ENCODE measurements at places on chromosomes 5 and 9. TPM values are rescaled to one million over a fixed set of nuclear protein-coding genes. Genes with fewer than 3 reads are reported as not detected.

- no peak for DNase-seq
Measured at GRCh38 chr5:16687898-16688297, 71.1 kb upstream of the RETREG1 start.

DNA sequence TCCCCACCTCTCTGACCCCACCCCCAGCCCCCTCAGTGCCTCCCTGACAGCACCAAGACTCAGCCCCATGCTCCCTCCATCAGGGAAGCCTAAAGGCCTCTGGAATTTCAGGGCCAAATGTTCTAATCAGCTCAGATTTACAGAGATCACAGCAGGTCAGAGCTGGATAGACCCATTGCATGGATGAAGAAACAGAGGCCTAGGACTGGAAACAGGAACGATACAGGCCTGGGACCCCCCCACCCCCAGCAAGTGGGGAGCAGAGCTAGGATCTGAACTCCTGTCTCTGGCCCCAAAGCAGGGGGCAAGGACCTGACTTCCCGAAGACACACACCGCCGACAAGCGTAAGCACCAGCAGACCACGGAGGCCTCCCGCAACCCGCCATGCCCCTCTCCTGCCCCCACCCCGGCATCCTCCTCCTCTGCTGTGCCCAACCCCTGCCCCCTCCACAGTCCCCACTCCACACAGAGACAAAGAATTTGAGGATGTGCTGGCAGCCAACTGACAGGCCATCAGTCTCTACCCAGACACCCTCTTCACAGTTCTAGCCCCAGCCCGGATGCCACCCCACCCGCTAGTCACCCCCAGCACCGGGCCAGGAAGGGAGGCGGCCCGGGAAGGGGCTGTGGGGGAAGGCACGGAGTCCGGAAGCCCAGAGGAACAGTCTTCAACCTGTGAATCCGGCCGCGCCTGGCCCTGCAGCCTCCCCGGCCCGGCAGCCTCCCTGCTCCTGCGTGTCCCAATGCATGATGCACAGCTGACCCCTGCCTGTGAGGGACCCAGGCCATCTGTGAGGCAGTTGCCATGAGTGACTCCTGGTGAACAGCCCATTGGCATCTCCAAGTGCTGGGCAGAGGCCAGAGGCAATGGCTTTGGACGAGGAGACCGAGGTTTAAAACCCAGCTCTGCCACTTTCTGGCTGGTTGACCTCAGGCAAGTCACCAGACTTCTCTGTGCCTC, 31.3 kb downstream of the NDUFA8 start:
- DNase-seq: peak; percentile 42

- no peak for DNase-seq
Measured at GRCh38 chr9:110707419-110707818, 38.8 kb downstream of the MUSK start.

DNA sequence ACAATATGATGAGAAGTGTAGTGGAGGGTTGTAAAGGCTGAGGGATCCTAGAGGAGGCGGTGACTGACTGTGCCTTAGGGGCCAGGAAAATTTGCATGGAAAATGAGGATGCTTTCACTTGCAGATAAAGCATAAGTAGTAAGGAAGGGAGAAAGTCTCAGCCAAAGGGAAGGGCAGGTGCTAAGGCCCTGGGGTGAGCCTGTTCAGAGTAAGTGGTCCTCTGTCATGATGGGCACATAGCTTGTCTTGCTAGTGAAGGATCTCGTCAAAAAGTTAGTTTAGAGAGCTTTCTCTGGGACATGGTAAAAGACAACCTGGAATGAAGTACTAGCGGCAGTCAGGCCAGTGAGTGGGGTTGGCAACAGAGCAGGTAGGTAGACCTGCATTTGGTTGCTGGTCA, 75.4 kb upstream of the CPLX2 start:
- no peak for DNase-seq

DNA sequence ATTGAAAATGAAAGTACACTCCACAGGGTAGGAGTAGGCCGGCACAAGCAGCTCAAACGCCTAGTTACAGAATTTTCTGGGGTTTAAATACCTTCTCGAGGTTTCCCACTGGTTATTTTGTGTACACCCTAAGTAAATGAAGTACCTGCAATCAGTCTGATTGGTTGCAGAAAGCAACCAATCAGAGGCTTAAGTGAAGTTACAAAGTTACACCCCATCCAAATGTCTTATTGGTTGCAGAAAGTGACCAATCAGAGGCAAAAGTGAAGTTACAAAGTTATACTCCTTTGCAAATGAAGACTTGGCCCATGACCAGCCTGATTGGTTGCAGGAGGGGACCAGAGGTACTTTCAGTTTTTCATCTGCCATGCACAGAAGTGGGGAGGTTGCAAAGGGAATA, 33.2 kb upstream of the ERAP2 start:
- no peak for DNase-seq

DNA sequence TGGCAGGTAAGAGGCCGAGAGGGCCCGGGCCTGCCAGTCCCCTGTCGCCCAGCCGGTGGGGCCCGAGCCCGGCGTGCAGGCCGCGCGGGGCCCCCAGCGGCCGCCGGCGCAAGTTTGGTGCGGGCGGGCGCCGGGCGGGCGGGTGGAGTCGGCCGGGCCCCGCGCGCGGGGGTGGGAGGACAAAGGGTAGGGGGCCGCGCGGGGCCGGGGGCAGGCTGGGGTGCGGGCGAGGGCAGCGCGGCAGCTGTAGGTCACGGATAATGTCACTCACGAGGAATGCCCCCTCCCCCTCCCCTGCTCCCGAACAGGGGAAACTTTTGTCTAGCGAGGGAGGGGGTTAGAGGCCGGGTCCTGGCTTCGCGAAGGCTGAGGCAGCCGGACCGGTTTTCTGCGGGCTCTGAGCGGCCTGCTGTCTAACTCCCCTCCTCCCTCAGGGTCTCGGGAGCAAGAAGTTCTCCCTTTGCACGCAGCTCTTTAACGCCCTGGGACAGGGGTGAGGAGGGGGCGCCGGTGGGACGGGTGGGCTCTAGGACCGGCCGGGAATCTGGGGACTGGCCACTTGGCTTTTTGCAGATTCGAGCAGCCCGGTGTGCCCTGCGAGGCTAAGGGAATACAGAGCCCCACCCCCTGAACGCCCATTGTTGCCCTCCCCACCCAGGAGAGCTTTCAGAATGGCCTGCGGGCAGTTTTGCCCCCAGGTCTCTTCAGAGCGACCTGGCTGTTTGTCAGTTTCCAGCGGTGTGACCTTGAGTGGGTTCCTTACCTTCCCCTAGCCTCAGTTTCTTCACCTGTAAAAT, 21.3 kb upstream of the NDST1 start:
- DNase-seq: peak; percentile 95

DNA sequence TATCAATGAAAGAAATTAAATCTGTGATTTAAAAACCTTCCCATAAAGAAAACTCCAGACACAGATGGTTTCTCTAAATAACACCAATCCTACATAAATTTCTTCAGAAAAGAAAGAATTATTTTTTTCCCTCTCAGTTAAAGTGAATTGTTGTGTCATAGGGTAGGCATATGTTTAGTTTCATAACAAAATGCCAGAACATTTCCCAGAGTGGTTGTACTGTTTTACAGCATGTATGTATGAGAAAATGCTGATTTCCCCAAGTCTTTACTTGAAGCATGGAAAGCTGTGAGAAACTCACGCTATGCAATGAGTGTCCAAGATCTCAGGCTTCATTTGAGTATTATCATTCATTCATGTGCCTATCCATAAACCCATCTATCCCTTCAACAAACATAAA, 582.5 kb downstream of the ELAVL2 start:
- DNase-seq: no peak

GRCh38 chr5:150303660-150304386, 1.1 kb upstream of the ARSI start:
- DNase-seq: no peak

DNA sequence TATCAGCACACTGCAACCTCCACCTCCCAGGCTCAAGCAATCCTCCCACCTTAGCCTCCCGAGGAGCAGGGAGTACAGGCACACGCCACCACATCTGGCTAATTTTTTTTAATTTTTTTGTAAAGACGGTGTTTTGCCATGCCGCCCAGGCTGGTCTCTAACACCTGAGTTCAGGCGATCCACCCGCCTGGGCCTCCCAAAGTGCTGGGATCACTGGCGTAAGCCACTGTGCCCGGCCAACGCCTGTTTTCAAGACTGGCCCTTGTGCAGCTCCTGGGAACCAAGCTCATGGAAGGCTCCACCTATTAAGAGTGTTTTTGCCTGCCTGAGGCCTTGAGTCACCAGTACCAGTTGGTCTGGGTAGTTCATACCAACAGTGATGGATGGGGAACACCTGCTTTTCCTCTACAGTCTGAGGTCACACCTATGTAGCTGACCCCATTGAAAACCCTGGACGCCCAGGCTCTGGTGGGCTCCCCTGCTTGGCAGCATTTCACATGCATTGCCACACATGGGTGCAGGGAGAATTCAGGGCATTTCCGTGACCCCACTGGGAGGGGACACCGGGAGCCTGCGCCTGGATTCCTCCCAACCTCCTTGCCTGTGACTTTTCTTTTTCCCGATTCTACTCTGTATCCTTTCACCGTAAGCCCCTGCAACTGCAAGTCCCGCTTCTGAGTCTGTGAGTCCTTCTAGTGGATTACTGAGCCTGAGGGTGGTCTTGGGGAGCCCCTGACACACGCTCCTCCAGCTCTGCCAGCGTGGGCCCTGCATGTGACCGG, 63.5 kb downstream of the ZNF354C start:
- peak; percentile 24 for DNase-seq

GRCh38 chr9:134961331-134962064, 43.8 kb upstream of the FCN1 start:
- DNase-seq: no peak

GRCh38 chr9:73370053-73370452, 218.4 kb downstream of the ANXA1 start:
- no peak for DNase-seq

The ZMAT2 gene
- total RNA-seq: 65.8 TPM

The ADAMTSL2 gene
- 0.93 TPM for total RNA-seq

The AHRR gene
- 1.3 TPM for total RNA-seq

The ZNF883 gene
- 13.0 TPM for total RNA-seq

The NACC2 gene
- total RNA-seq: 16.7 TPM

The CCIN gene
- 0.27 TPM for total RNA-seq

The MLANA gene
- total RNA-seq: not detected

The ALDH1A1 gene
- 2.9 TPM for total RNA-seq
